Esophagus mucosa (tissue), 1 donor: ENCODE measurements at places on chromosomes 16 and 17. TPM values are rescaled to one million over a fixed set of nuclear protein-coding genes. Genes with fewer than 3 reads are reported as not detected.

The NKIRAS2 gene
- 30.3 TPM for total RNA-seq

The CSH1 gene
- not detected for total RNA-seq

The MEOX1 gene
- 1.2 TPM for total RNA-seq

The ATP6V0D1 gene
- total RNA-seq, result 80.9 TPM

The ZCCHC14 gene
- 11.4 TPM for total RNA-seq

The MT1H gene
- 5.0 TPM for total RNA-seq

The PPM1D gene
- 9.5 TPM for total RNA-seq

The GNG13 gene
- not detected for total RNA-seq

The FOXO3B gene
- 0.36 TPM for total RNA-seq

The C16orf92 gene
- total RNA-seq, result not detected

The OGFOD1 gene
- total RNA-seq, result 39.0 TPM

The ACACA gene
- total RNA-seq, result 119 TPM

The COL1A1 gene
- total RNA-seq, result 42.7 TPM

The ABCA8 gene
- 0.72 TPM for total RNA-seq

The GPR179 gene
- not detected for total RNA-seq

The GRB7 gene
- total RNA-seq, result 45.3 TPM

The SSTR5 gene
- total RNA-seq, result not detected

The HBA1 gene
- 7.9 TPM for total RNA-seq

The FBXO39 gene
- total RNA-seq, result 0.68 TPM

The OR2C1 gene
- total RNA-seq, result not detected

The HAS3 gene
- 72.2 TPM for total RNA-seq

The SCNN1G gene
- 10.1 TPM for total RNA-seq

The HS3ST2 gene
- 0.12 TPM for total RNA-seq

The CCDC200 gene
- total RNA-seq, result not detected

The TNFRSF13B gene
- total RNA-seq, result 0.28 TPM

The ARL4D gene
- 123 TPM for total RNA-seq

The TBC1D3H gene
- not detected for total RNA-seq

The CLDN7 gene
- 279 TPM for total RNA-seq

The KCNAB3 gene
- total RNA-seq, result 0.44 TPM

The GLOD4 gene
- 48.8 TPM for total RNA-seq

The VTN gene
- total RNA-seq, result 0.60 TPM

The TBC1D3B gene
- 7.2 TPM for total RNA-seq

The SRCIN1 gene
- 6.6 TPM for total RNA-seq

The PARD6A gene
- 1.8 TPM for total RNA-seq

The CHAD gene
- not detected for total RNA-seq

The TBC1D3L gene
- 12.2 TPM for total RNA-seq

The ZPBP2 gene
- total RNA-seq, result not detected
